ENCODE measurements at places on chromosomes 5 and 9.

DNA sequence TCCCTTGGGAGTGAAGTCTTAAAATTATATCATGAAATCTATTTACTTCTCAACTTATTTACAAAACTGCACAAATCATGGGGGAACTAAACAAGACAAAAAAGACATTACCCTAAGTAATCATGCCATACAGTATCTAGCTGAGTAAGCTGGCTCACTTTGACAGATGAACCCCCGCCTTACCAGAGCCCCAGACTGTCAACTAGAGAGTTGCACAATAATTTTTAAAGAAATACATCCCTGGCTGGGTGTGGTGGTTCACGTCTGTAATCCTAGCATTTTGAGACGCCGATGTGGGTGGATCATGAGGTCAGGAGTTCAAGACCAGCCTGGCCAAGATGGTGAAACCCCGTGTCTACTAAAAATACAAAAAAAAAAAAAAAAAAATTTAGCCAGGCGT is 62.3 kb downstream of the LPAR1 start:
- DNase-seq: no peak

DNA sequence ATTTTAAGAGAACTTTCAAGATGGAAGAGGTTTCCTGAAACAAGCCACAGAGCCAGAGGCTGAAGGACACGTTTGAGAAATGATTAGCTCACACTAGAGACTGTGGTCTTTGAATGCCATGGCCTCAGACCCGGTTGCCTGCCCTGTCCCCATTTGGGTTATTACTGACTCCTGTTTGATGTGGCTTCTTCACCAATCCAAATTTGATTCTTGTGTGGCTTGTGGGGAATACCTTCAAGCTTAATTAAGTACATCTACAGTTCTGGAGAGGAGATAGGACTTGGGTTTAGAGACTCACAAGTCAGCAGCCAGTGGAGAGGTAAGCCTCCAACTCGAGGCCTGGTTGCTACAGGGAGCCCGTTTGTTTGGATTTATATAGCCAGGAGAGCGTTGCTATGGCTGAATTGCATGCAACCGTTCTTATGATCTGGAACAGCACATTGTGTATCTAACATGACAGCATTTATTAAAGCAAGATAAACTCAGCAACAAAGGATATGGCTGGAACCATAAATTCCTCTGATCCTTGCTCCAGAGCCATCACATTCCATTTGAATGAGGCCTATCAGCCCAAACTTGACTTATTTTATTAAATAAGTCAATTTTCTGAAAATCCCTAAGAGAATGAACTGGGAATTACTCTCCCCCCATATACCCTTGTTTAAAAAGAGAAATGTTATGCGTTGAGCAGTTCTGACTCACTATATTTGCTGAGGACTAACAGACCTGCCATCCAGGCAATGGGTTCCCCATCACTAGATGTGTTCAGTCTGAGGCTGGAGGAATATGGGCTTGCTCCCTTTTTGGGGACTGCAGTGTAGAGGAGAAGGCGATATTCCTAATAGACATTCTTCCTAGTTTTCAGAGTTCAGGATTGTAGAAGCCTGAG is 88.4 kb upstream of the TNFSF8 start:
- DNase-seq: no peak

DNA sequence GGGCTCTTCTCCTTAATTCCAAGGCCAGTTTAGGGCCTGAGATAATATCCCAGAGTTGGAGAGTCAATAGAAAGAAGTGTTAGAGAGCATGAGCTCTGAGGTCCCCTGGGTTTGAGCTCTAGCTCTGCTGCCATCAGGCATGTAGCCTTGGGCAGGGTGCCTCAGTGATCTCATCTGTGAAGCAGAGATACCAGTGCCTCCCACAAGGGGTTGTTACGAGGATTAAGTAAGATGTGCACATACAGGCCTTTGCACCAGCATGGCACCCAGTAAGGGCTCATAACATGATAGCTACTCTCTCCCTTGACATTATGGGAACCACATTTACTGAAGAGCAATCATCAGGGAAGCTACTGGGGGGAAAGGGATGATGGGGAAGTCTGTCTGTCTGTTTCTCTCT is 265.7 kb downstream of the HSPA4 start:
- no peak for DNase-seq

DNA sequence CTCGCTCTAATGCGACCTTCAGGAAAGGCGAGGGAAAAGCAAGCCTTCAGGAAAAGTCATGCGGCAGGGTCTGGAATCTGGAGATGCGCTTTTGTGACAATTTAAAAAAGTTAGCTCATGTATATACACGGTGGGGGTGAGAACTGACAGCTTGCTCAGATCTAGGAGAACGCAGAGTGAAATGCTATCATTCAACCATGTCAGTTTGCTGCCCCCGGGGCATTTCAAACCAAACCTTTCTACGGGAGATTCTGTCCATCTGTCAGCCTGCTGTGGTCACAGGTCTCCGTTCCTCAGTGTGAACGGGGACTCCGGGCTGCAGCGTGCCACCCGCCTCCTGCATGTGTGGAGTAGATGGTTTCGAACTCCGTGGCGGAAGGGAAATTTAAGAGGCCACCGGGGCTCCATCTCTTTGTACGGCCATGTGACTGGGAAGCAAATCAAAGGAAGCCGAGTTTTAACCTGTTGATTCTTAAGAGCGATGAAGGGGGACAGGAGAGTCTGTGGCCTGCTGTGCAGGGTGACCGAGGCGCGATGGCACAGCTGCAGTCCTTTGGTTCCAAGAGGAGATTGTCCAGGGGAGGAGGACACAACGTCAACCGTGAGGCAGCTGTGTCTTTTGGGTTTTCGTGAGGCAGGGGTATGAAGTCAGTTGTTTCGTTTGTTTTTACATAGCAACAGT is 45.9 kb downstream of the OTULIN start:
- no peak for DNase-seq

GRCh38 chr5:40124367-40124766 is 555.3 kb upstream of the PTGER4 start:
- DNase-seq: no peak

- DNase-seq: no peak
Observed at GRCh38 chr5:72691751-72692150, 124.7 kb upstream of the TNPO1 start.

- no peak for DNase-seq
Observed at GRCh38 chr9:78399153-78399552, 102.2 kb downstream of the PSAT1 start.

- DNase-seq: no peak
Observed at GRCh38 chr9:70003901-70004714, 39.5 kb upstream of the MAMDC2 start.

- no peak for DNase-seq
Observed at GRCh38 chr9:18362901-18363685, 110.9 kb upstream of the ADAMTSL1 start.

- no peak for DNase-seq
Observed at GRCh38 chr9:98958271-98958984, 14.7 kb downstream of the COL15A1 start.

GRCh38 chr9:73451003-73451402 is 299.3 kb downstream of the ANXA1 start:
- no peak for DNase-seq

- peak; percentile 42 for DNase-seq
Observed at GRCh38 chr5:147310059-147310704, 75.4 kb downstream of the STK32A start.

DNA sequence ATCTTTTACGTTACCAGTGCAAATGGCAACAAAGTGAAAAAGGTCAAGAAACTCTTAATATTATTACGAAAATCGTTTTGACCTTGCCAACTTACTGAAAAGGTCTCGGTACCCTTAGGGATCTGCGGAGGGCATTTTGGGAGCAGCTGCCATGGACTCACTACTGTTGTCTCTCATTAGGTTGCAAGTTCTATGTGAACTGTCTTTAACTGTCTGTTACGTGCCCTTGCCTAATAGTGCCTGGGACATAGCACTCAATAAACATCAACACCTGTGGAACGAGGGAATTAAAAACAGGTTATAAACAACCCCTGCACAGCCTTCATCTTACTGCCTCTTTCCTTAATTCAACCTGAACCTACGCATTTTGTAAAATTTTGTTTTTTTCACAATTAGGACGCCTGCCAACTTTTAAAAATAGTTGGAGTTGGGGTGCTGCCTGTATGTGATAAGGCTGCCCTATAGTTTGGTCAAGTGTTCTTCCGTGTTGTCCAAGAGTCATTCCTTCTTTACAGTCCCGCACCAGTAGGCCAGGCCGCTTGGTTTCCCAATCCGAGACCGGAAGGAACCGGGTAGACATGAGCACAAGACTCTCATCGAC is 527 bp upstream of the SREK1 start:
- DNase-seq: no peak

DNA sequence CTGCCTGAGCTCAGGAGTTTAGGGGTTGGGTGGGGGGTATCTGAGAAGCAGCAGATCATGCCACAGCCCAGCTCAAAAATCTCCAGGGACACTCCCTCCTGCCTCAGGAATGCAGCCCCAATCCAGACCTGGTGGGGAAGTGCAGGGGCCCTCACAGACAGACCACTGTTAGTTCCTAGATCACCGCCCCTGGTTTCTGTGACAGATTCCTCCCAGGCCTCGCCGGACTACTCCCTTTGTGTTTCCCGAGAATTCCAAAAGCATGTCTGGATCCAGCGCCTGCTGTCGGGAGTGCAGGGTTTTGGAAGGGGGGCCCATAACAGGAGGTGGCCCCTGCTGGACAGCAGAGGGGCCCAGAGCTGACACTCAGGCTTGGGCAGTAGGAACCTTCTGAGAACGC is 74.5 kb downstream of the CTSL start:
- DNase-seq: no peak
